Lung (tissue), 17 donors: ENCODE measurements at places on chromosomes 5 and 9. TPM values are rescaled to one million over a fixed set of nuclear protein-coding genes. Genes with fewer than 3 reads are reported as not detected.

ANKDD1B gene
- 3.8 TPM for polyA plus RNA-seq

CD180 gene
- polyA plus RNA-seq, result 2.1 TPM

GRCh38 chr5:55593115-55593472, 58.3 kb upstream of the PLPP1 start:
- no peak for DNase-seq

GRCh38 chr5:133825631-133826289, 142.7 kb downstream of the C5orf15 start:
- DNase-seq, result no peak

DNA sequence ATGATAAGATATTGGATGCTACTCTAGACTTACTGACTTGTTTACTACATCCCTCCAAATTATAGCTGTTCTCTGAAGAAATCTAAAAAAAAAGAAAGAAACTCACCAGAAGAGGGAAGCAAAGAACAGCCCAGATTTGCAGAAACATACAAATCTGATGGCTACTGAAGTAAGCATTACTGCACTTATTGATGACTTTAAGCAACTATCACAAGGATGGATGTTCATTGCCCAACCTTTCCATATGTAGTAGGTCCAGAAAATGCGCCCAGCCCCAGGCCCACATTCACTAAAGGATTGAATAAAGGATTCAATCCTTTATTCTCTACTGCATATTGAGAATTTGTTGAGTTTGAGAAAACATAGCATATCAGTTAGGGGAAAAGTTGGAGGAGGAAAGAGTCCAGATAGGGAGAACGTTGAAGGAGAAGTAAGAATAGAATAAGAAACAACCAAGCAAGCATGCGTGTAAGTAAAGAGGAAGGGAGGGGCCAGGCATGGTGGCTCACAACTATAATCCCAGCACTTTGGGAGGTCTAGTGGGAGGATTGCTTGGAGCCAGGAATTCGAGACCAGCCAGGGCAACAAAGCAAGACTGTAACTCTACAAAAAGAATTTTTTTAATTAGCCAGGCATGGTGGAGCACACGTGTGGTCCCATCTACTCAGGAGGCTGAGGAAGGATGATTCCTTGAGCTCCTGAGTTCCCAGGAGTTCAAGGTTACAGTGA, 33.8 kb upstream of the DTWD2 start:
- no peak for DNase-seq

DNA sequence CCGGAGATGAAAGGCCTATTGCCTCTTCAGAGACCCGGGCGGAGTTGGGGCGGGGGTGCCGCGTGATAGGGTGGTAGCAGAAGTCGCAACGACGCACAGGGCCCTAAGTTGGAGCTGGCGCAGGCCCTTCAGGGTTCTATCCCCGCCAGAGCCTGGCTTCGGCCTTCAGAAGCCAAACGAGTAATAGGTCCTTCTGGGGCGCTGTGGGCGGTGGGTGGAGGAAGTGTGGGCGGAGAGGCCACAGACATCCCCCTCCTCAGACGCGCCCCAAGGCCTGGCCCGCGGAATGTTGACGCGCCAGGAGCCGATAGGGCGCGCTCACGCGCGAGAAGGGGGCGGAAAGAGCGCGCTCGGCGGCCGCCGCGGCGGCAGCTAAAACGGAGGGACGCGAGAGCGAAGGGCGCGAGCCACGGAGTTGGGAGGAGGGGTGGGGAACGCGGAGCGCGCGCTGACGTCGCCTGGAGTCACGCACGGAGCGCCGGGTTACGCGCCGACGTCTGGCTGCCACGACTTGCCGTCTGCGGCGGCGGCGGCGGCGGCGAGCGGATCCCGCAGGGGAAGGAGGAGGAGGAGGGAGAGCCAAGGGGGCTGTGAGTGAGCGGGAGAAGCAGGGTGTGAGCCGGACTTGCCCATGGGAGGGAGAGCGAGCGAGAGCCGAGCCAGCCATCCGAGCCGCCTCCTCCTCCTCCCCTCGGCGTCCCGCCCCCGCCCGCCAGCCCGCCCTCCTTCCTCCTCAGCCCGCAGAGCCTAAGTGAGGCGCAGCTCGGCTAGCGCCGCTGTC, 6.4 kb upstream of the PURA start:
- peak; percentile 97 for DNase-seq

DNA sequence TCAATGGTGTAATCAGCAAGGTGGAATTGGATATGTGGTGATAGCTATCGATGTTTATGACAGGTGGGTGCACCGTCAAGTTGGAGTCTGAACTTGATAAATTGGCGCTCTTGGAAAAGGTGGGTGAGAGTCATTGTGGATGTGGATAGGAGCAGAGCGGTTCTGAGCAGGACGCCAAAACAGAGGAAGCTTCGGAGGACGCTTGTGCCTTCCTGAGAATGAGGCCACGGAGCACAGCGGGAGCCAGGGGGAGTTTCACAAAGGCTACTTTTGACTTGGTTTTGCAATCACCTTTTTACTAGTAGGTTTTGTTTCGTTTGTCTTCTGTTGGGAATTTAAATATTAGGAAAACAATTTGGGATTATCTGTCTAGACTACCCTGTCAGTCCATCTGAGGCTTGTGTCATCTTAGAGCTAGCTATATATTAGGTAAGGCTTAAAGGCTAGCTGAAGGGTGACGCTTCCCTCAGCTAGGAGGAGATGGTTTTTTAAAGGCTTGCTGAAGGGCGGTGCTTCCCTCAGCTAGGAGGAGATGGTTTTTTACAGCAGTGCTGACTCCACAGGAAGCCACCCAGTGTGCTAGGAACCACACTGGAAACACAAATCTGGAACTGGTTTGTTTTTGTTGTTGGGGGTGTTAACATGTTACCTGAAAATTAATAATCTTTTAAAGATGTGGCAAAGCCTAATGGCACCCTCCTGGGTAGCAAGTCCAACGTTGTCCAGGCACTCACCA, 142.4 kb upstream of the IRX4 start:
- no peak for DNase-seq

GRCh38 chr9:129140397-129141065, 29.3 kb downstream of the PTPA start:
- peak; percentile 69 for DNase-seq

DNA sequence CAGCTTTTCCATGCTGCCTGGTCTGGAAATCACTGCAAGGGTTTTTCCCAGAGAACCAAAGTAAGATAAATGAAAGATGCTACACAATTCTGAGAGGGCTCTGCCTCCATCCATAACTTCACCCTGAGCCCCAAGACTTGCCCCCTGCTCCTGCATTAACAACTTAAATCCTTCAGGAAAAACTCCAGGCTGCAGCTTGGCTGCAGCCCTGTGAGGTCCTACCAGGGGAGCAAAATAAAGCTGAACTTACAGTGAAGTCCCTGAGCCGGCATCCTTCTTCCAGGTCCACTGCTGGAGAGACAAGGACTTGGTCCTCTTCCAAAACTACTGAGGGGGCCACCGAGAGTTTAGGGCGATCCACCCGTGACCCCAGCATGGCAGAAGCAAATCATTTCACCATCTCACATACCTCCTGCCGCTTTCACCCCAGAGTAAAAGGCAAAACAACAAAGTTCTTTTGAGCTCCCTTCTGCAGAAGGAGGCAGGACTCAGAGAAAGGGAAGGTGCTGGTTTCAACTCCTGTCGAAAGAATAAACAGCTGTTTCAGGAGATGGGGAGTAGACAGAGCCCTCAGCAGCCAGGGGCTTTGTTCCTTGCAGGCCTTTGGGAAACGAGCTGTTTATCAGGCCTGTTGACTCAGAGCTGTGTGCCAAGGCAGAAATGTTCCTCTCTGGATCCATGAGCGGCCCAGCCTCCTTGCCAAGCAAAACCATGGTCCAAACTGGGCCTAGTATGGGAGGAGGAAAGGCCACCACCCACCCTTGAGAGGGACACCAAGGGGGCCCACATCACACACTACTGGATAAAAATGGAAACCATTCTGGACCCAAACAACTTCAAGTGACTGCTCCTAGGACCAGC, 20.6 kb downstream of the GGTA1 start:
- peak; percentile 11 for DNase-seq
